ENCODE measurements at places on chromosomes 16 and 17.

GRCh38 chr16:1983544-1984346, at the start of gene GFER:
Gene GFER, plus strand, starts transcription at chr16:1984193. Its CDS starts 26 bp downstream, at chr16:1984219.
- DNase-seq: peak; percentile 95

DNA sequence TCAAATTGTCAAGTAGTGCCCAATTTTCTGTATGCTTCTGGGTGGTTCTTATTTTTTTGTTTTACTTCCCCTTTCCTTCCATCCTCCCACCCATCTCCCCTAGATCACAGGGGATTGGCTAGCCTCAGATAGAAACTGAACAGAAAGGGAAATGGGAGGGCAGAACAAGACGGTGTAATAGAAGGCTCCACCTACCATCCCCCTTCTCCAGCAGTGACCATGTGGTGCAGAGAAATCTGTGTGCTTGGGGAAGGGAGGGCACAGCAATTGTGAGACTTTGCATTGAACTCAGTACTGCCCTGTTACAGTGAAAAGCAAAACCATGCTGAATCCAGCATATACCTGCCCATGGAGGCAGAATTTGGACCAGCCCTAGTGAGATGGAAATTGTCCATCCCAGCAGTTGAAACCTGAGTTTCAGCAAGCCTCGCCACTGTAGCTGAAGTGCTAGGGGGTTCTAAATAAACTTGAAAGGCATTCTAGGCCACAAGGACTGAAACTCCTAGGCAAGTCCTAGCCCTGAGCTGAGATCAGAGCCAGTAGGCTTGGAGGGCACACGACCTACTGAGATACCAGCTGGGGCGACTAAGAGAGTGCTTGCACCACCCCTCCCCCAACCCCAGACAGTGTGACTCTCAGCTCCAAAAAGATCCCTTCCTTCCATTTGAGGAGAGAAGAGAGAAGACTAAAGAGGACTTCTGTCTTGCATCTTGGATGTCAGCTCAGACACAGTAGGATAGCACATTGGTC, 5.2 kb downstream of the SLFN11 start:
- no peak for DNase-seq

- no peak for DNase-seq
Measured at GRCh38 chr17:1169221-1169928, 10.4 kb downstream of the ABR start.

GRCh38 chr17:80447790-80448189, 28.6 kb downstream of the NPTX1 start:
- no peak for DNase-seq

DNA sequence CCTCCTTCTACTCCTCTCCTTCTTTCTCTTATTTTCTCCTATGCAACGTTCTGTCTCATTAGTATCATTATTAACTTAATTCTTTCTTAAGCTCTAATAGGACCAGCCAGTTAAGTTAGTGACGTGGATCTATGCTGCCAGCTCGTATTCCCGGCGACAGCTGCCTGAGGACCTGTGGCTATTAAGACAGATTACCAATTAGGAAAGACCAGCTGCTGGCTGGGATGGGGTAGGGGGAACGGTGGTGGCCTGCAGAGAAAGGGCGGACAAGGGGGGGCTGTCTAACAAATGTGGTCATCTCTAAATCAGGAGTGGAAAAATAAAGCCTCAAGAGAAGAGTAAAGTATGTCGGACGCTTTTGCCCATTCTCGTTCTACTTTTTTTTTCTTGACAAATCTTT, 770 bp upstream of the MYH3 start:
- no peak for DNase-seq

DNA sequence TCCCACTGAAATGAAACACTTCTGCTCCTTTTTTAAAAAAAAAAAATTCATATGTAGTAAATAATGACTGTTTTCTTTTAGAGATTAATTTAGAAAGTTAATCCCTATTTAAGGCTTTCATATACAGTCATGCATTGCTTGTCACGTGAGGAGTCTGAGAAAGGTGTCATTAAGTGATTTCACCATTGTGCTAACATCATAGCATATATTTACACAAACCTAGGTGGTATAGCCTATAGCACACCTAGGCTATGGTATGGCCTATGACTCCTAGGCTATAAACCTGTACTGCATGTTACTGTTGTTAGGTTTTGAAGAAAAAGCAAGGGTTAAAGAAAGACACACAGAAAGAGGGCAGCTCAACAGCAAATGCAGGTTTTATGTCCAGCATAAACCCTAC, 13.7 kb downstream of the PPY start:
- no peak for DNase-seq

DNA sequence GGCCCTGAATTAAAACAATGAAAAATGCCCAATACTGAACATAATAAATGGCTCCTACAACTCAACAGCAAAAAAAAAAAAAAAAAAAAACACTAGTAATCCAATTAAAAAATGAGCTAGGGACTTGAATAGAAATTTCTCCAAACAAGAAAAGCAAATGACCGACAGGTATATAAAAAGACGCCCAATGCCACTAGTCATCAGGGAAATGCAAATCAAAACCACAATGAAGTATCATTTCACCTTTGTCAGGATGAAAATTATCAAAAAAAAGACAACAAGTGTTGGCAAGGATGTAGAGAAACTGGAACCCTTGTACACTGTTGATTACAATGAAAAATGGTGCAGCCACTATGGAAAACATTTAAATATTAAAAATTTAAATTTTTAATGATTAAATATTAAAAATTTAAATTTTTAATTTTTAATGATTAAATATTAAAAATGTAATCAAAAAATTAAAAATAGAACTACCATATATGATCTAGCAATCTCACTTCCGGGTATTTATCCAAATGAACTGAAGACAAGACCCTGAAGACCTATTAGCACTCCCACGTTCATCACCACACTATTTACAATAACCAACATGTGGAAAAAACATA, 28.1 kb downstream of the BBS2 start:
- no peak for DNase-seq

GRCh38 chr17:65092262-65092661, 35.7 kb upstream of the GNA13 start:
- no peak for DNase-seq

GRCh38 chr17:68095205-68095811, 59.8 kb downstream of the KPNA2 start:
- DNase-seq: no peak

GRCh38 chr17:57783338-57783742, 38.2 kb upstream of the CCDC182 start:
- peak; percentile 97 for DNase-seq
